Uterus (tissue), 4 donors: ENCODE measurements at places on chromosomes 6 and 20. TPM values are rescaled to one million over a fixed set of nuclear protein-coding genes. Genes with fewer than 3 reads are reported as not detected.

The IL17F gene
- total RNA-seq: not detected

The RBM38 gene
- 2.0 TPM for total RNA-seq

The SULF2 gene
- total RNA-seq: 327 TPM

The HDGFL1 gene
- total RNA-seq: not detected

The SLC44A4 gene
- total RNA-seq: 46.1 TPM

The FAM83C gene
- not detected for total RNA-seq

The OPRL1 gene
- not detected for total RNA-seq

The MAS1 gene
- 0.35 TPM for total RNA-seq

The RAD21L1 gene
- total RNA-seq: not detected

The BTN3A1 gene
- 9.1 TPM for total RNA-seq

The SLA2 gene
- total RNA-seq: not detected

The PPP1R14C gene
- total RNA-seq: 2.1 TPM

The TRIM31 gene
- total RNA-seq: not detected

The TCF21 gene
- total RNA-seq: 7.0 TPM

The COL11A2 gene
- 2.6 TPM for total RNA-seq

The CLDN20 gene
- 1.5 TPM for total RNA-seq

The FRK gene
- 2.3 TPM for total RNA-seq

The RCAN2 gene
- total RNA-seq: 26.2 TPM

The GPX5 gene
- not detected for total RNA-seq

The MC3R gene
- total RNA-seq: not detected

The ELMO2 gene
- total RNA-seq: 55.4 TPM

The HLA-DQB1 gene
- 17.9 TPM for total RNA-seq

The SNAI1 gene
- 15.4 TPM for total RNA-seq

The EPHA7 gene
- 0.77 TPM for total RNA-seq

The FKBP1C gene
- total RNA-seq: 0.29 TPM
